Activated CD4-positive, alpha-beta T cell treated with anti-CD3 and anti-CD28 coated beads for 4 hours (primary cell): ENCODE measurements at places on chromosomes 3 and 15.

GRCh38 chr3:50401978-50402595, 42.8 kb upstream of the TMEM115 start:
- no peak for DNase-seq

GRCh38 chr3:77690284-77690845, 650.5 kb downstream of the ROBO2 start:
- DNase-seq, result no peak

GRCh38 chr15:43347114-43347513, 16.7 kb upstream of the LCMT2 start:
- DNase-seq, result no peak

GRCh38 chr3:69474186-69474585, 88.3 kb upstream of the FRMD4B start:
- DNase-seq, result no peak

GRCh38 chr15:80685628-80686027, 9.5 kb upstream of the ABHD17C start:
- DNase-seq, result no peak

DNA sequence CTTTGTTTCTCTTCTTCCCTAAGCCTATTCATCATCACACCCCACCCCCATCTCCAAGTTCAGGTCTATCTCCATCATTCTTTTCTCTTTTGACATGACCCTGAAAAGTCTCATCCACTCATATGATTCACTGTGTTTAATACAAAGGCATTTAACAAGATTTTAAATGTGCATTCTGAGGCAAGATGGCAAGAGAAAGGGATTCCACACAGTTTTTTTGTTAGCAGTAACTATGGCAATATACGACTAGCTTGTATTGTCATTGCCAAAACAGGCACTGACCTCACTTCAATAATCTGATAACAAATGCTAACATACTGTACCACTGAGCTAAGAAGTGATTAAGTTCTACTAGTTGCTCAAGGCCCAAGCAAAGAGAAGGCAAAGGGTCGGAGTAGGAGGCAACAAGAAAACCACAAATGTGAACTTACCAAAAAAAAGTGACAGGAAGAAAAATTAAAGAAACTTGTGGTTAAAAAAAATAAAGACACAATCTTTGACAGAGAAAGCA, 53.2 kb downstream of the FBN1 start:
- DNase-seq, result no peak

DNA sequence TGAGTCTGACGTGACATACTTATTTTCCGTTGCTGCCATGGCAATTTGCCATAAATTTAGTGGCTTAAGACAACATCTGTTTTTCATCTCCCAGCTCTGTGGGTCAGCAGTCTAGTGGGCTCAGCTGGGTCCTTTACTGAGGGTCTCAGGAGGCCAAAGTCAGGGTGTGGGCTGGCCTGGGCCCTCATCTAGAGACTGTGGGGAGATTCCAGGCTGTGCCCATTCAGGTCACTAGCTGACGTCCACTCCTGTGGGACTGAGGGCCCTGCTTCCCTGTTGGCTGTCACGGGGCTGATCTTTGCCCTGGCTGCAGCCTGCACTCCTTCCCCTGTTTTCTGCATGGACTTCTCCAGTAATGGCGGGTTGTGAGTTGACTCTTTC, 19.1 kb downstream of the FGD5 start:
- no peak for DNase-seq
